A673 (cell line): ENCODE measurements at places on chromosomes 3 and 15. TPM values are rescaled to one million over a fixed set of nuclear protein-coding genes. Genes with fewer than 3 reads are reported as not detected.

The GRAMD2A gene
- total RNA-seq = 0.20 and 0.43 TPM in 2 replicates

The PLSCR5 gene
- total RNA-seq = not detected in 2 replicates

The STRIT1 gene
- total RNA-seq = not detected in 2 replicates

The SEMA6D gene
- 10.9 and 11.0 TPM in 2 replicates for total RNA-seq

The CD200R1 gene
- not detected in 2 replicates for total RNA-seq

DNA sequence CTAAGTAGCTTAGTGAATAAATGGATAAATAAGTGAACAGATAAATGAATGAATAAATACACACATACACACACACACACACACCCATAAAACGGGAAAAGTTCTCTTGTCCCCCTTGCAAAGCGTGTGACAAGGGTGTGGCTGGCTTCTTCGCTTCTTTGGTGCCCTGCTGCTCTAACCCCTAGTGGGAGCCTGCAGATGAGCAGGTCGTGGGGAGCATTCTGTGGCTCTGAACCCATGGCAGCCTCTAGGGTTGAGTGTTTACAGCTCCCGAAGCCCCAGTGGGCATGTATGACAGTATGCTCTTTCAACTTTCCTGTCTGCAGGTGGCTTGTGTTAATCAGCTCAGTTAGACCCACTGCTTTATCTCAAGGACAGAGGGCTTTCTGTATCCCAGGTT, 582.3 kb downstream of the EDEM1 start:
- DNase-seq = no peak

GRCh38 chr3:186060222-186060621, 48.7 kb downstream of the ETV5 start:
- DNase-seq = no peak

GRCh38 chr3:123700791-123701722, 116.2 kb upstream of the HACD2 start:
- no peak for DNase-seq

DNA sequence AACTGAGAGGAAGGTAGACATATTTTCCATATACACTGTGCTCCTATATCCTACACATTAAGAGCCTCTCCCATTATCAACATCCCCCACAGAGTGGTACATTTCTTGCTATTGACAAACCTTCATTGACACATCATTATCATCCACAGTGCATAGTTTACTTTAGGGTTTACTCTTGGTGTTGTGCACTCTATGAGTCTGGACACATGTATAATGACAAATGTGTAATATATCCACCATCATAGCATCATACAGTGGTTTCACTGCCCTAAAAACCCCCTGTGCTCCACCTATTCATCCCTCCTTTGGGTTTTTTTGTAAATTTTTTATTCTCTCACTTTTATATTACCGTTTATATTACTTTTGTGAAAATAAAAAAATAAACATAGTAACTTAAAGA, 22.2 kb upstream of the CLDN18 start:
- no peak for DNase-seq

GRCh38 chr15:77329202-77329601, 90.7 kb downstream of the PEAK1 start:
- DNase-seq = no peak

GRCh38 chr15:33111041-33111451, 83.5 kb downstream of the FMN1 start:
- peak; percentile 44 for DNase-seq

GRCh38 chr3:105278688-105279087, 88.0 kb upstream of the ALCAM start:
- DNase-seq = no peak

DNA sequence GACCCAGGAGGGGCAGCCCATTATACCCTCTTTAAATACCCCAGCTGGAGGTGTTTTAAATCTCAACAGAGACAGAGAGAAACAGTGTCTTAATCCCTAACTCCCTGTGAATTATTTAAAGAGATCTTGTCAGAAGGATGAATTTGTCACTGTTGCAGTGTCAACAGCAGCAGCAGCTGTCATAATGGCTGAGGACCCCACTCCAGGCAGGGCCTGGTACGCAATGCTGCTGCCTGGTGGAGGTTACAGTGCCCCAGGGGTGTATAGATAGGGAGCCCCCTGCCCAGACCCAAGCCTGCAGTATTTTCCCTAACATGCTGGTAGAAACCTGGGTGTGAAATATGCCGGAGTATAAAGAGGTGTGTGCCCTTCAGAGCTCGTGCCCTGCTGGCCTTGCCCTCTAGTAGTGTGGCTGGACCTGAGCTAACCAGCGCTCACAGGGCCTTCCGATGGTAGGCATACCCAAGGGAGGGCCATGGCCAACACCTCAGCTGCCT, 143.0 kb downstream of the EPHB1 start:
- DNase-seq = no peak

DNA sequence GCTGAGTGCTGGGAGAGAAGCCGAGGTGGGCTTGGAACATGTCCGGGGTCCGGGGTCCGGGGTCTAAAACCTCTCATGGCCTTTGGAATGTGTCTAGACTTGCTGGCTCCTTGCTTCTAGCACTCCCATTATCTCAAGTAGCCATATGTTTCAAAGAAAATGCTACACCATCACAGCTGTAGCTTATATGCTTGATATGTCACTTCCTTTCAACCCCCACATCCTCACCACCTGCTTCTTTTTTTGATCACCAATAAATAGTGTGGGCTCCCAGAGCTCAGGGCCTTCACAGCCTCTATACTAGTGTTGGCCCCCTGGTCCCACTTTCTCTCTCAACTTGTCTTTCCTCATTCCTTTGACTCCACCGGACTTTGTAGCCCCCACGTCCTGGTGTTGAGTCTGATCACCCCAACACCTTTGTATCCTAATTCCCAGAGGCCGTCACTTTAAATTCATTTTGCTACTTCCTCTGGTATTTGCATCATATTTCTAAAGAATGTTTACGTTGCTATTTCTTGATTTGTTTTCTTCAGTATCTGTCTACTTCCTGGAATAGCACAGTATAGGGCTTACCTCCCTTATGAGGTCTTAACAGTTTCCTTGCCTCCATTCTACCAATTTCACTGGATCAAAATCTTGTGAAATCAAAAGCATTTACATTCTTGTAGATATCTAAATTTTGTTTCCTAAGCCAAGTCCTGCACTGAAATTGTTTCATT, 71.9 kb upstream of the CHRNB4 start:
- no peak for DNase-seq

DNA sequence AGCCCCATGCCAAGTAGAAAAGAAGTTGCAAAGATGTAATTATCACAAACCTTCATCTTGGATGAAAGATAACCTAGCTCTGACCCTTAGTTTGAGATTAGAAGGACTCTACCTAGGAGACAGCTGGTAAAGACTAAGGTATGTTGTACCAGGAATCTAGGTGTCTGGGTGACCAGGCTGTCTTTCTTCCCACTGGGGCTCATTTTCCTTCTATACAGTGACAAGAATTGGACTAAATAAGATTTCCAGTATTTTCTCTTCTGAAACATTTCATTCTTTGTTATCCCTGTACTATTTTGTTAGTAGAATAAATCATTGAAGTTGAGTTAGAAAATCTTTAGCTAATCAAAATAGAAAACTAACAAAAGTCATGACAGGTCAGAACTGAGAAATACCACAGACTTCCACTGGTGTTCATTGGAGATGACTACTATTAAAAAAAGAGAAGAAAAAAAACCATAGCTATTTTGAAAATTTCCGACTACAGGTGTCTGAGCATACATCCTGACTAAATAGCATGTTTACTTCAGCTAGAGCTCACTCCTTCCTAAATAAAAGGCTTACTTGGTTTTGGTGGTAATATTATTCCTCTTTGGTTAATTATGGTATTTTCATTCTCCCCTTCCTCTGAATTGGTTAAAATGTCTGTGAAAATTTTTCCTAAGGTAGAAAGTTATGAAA, 10.1 kb downstream of the TGFBR2 start:
- no peak for DNase-seq

GRCh38 chr15:61141497-61142125, 87.5 kb downstream of the RORA start:
- DNase-seq = no peak

GRCh38 chr3:147395899-147396711, 10.2 kb downstream of the ZIC4 start:
- no peak for DNase-seq
